ACHN (cell line): ENCODE measurements at places on chromosomes 6 and 20.

GRCh38 chr6:43977404-43978111, 149.7 kb downstream of the MRPL14 start:
- no peak for DNase-seq

DNA sequence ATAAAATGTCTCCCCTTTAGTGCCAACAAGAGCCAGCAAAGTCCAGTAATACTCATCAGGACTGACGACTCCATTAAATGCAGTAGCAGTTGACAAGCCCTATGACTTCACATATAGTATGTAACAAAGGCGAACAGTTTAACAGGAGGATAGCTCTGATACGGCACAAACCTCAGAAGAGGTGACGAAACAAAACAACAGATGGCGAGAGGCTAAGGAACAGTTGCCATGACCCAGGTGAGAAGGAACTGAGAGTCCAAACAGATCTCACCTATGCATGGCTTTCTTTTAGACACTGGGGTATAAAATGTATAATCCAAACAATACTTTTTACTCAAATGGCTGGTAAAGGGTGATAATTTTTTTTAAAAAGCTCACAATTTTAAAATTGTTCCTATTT, 37.1 kb downstream of the SYNE1 start:
- DNase-seq, result no peak

DNA sequence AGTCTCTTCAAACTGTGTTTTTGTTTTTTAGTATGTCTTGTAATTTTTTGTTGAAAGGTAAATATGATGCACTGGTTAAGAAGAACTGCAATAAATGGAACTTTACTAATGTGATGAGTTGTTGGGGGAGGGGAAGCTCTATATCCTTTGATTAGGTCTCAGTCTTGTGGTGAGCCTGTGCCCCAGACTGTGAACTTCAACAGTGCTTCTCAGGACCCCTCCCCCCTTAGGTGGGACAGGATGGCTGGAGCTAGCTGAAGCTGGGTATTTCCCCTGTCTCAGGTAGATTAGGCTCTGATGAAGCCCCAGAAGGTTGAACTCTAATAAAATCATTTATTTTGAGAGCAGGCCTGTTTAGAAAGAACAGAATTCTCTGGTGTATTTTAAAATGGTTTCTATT, 31.4 kb upstream of the TASP1 start:
- no peak for DNase-seq

DNA sequence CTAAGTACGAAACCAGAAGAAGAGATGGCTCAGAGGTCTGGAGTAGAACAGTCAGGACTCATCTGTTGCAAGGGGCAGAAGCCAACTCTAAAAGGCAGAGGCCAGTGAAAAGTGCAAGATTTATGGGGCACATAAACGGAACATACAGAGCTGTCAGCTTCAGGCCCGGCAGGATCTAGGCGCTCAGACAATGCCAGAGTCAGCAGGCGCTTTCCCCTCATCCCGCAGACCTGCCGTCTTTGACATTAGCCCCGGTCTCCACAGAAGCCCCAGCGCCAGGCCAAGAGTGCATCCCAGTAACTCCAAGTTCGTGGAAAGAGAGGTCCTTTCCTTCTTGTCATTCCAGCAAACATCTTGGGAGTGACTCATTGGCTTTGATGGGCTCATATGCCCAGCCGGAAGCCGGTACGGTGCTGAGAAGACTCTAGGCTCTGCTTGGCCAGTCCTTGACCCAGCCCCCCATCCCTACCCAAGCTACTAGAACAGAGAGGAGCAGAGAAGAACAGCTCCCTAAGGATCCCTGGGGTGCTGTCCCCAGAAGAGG, 260.9 kb downstream of the TAF4 start:
- DNase-seq, result no peak
